ENCODE measurements at places on chromosomes 12 and 14.

DNA sequence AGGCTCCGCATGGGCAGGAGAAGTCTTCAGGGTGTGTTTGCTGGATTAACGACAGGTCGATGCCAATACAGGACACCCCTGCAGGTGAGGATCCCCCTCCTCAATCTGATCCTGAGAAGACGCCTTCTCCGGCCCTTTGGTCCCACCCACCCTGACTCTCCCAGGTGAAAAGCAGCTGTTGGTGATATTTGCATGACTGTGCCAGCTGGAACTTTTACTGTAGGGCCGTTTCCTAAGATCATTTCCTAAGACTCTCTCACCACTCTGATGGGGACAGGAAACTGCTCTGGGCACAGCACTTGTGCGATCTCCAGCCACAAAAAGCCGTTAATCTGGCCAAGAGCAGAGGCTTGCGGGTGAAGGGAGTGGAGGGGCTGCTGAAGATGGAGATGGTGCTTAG lies 16.8 kb upstream of the EIF5 start:
- DNase-seq, result no peak

GRCh38 chr14:96567289-96567899 lies 65.2 kb downstream of the PAPOLA start:
- peak; percentile 13 for DNase-seq

DNA sequence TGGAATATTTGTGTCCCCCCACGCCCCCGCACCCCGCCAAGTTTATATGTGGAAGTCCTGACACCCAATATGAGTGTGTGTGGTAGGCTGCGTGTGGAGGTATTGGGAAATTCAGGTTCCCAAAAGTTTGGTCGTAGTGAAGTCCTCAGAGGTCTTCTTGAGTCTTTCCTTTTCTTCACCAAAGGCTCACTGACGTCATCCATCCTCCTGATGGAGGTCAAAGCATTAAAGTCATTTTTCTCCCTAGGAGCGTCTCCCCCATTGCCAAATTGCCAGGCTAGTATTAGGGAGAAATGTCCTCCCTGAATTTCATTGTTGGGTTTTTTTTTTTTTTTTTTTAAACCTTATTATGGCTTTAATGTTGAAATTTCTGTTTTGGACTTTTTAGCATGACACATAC lies 113.7 kb downstream of the RGS6 start:
- DNase-seq, result no peak

GRCh38 chr14:65359503-65359902 lies 53.0 kb upstream of the FUT8 start:
- DNase-seq, result peak; percentile 22

DNA sequence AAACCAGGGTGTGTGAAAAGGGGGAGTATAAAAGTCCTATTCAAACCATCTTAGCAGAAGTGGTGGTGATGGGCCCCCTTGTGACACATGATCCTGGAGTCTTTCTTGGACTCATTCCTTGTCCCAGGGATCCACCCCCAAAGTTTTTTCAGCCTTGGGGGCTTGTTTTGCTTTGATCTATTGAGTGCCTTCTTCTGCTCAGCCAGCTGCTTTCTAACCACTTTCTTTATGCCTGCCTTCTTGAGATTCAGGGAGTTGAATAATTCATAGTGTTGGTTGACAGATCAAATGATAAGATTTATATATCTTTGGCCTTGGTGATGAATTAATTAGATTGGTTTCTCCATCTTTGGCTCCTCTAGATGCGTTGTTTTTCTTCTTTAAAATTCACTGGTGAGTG lies 926.7 kb downstream of the DIO2 start:
- DNase-seq, result no peak

- no peak for DNase-seq
Measured at GRCh38 chr12:122354958-122355641, 67.4 kb downstream of the CLIP1 start.

GRCh38 chr12:62466018-62466593 lies 520 bp upstream of the MON2 start:
- peak; percentile 66 for DNase-seq

DNA sequence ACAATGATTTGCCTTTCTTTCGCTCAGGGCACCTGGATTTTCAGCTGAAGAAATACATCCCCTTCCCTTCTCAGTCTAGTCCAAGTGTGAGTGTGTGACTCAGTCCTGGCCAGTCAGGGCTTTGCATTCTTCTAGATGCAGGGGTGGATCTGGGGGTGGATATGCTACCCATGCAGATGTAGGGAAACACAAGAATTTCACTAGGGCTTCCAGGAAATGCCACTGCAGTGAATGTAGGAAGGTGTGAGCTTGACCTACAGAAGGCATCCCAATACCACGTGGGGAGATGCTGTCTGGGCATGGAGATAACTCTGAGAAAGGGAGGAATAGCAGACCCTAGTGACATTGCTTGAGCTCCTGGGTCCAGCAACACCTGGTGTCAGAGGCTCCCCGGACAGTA lies 404.2 kb downstream of the GLT1D1 start:
- DNase-seq, result no peak

DNA sequence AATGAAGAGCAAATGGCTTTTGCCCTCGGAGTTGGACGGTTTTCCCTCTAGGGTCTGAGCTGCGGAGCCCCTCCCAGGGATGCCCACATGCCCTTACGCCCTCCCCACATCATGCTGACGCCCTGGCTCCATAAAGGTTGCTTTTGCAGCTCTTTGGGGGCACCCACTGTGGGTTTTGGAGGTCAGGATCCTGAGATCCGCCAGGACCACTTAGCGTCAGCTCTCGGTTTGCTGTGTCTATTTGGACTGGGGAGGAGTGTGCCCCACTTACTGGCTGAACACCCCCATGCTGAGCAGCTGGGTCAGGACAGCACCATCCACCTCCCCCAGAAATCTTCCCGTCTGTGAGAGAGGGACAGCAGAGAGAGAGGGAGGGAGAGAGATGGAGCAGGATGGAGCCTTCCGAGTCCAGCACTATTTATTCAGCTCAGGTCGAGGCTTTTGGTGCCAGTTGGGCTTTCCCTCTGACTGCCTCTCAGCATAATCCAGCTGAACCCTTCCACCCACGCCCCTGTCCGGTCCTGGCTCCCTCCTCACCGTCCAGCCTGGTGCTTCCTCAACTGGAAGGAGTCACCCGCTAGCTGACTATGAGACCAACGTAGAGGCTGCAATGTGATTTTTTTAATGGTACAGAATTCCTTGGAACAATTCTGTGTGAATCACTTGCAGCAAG lies 18.9 kb upstream of the LRTM2 start:
- DNase-seq, result no peak

DNA sequence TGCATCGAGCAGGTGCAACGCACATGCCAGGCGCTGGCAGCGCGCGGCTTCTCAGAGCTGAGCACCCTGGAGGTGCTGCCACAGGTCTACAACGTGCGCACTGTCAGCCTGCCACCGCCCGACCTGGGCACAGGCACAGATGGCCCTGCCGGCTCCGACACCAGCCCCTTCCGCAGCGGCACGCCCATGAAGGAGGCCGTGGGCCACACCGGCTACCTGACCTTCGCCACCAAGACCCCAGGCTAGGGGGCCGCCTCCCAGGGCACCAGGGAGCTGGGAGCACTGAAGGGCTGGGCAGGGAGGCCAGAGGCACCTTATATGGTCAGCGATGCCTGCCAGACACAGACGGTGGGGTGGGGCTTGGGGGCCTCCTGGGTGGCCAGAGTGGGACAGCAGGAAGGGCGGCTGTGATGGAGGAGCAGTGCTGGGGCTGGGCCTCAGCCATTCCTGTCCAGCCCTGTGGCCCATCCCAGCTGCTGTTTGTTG lies 5.6 kb downstream of the TRMT61A start:
- DNase-seq, result no peak

DNA sequence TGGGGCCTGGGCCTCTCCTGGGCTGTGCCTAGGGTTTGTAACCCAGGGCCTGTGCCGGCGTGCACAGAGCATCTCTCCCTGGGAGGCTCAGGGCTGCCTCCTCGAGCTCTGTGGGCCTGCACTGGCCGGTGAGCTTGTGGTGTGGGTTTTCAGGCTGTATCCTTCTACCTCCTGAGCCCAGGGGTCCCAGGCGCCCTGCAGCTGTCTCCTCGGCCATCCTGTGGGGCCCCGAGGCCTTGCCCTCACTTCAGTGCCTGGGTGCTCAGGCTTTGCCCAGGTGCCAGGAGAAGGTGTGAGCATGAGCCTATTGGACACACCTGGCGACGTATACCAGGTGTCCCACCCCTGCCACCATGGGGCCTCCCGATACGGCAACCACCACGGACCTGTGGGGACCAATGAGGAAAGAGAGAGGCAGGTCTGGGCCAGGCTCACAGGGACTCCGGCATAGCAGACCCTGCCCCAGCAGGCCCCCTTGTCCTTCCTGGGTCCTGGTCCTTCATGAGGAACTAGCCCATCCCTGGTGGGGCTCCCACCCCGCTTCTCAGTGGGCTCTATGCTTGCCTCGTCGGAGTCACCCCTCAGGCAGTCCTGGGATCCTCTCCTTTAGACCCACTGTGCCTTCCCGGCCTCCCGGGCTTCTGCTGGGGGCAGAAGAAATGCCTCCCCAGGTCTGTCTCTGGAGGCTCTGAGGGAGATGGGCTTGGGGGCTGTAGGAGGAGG lies 400.2 kb downstream of the TMEM121 start:
- DNase-seq, result no peak

DNA sequence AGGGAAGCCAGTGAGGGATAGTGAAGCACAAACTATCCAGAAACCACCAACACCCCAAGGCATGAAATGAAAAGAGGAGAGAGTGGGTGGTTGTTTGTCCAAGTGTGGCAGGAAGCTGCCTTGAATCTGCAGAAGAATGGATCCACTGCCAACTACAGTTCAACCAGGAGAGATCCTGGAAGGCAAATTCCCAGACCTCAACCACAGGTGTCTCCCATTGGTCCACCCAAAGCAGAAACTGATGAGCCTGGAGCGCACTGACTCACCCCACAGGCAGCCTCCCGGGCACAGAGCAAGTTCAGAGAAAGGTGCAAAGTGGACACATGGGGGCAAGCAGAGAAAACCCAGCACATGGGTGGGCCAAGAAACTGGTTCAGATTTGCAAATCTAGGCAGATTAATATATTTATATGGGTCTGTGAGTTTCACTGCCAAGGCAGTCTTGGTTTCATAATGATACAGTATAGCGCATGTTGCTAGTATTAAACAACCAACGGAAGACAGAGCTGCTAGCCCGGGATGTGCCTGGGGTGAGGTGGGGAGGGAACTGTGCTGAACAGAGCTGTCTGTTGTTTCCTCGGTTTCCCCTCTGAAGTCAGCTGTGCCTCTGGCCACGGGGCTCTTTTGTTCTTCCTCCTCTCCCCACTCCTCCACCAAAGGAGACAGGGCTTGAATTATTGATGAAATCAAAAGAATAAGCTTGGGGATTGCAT lies 416.2 kb upstream of the CCDC196 start:
- no peak for DNase-seq

- no peak for DNase-seq
Measured at GRCh38 chr14:20686386-20687143, 2.0 kb upstream of the ANG start.

GRCh38 chr12:92602930-92603623 lies 99.7 kb upstream of the PLEKHG7 start:
- no peak for DNase-seq

- no peak for DNase-seq
Measured at GRCh38 chr14:94041551-94042346, 15.6 kb downstream of the OTUB2 start.

GRCh38 chr14:105488781-105489541 lies 2.1 kb upstream of the TEDC1 start:
- DNase-seq, result no peak

GRCh38 chr14:55873169-55873568 lies 245.0 kb upstream of the PELI2 start:
- no peak for DNase-seq

- no peak for DNase-seq
Measured at GRCh38 chr14:85057221-85057620, 472.7 kb upstream of the FLRT2 start.

GRCh38 chr12:128978067-128978466 lies 124.8 kb downstream of the GLT1D1 start:
- no peak for DNase-seq

DNA sequence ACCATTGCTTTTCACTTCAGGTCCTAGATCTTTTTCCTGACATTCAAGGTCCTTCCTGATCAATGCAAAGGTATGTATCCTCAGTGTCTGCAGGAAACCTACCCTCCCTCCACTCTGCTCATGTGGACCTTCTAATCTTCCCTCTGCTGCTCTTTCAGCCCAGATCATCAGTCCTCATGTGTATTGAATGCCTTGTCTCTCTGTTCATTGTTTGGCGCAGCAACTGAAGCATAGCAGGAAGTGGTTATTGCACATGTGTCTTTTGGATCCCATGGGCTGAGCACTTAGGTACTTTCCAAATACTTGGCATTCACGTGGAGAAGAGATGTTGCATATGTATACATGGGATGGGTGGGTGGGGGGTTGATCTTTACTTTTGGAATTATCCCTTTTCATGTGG lies 4.3 kb upstream of the NIN start:
- no peak for DNase-seq

DNA sequence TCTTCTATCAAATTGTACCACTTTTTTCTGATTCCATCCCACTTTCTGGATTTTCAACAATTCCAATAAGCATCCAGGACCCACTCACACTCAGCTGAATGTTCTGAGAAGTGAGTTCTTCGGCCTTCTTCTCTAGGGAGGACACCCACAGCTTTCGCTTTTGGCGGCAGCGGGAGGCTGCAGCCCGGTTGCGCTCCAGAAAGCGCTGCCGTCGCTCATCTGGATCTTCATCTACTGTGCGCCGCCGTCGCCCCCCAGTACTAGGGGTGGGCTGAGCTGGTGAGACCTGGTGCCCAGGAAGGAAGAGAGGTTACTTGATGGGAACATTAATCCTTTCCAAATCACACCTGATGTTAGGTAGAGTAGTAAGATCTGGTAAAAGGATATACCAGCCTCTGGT lies 17.2 kb upstream of the NPFF start:
- no peak for DNase-seq

DNA sequence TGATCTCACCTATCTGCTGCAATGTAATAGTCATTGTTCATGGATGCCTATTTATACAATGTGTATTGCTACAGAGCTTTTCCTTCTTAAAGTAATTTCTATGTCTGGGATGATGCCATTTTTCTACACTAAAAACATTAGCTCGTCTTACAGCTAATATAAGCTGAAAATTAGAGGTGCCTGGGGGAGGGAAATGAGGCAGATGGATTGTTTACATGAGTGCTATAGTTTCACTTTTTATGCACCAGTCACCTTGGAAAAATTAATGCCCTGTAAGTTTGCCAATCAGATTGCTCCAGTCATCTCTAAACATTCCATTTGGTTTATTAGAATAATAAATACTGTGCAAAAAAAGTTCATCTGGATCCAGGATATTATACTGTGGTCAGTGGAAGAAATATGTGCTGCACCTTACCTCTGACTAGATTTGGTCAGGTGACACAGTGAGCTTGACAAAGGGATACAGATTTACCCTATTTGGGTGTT lies 436.2 kb downstream of the RAD51B start:
- DNase-seq, result no peak

- DNase-seq, result no peak
Measured at GRCh38 chr12:39032448-39032847, 127.1 kb upstream of the CPNE8 start.

- no peak for DNase-seq
Measured at GRCh38 chr12:107405436-107405835, 280.2 kb upstream of the PWP1 start.
